ENCODE measurements at places on chromosomes 7 and 10.
A peak's percentile ranks its signal among the peaks of the same experiment; 100 is the strongest.

DNA sequence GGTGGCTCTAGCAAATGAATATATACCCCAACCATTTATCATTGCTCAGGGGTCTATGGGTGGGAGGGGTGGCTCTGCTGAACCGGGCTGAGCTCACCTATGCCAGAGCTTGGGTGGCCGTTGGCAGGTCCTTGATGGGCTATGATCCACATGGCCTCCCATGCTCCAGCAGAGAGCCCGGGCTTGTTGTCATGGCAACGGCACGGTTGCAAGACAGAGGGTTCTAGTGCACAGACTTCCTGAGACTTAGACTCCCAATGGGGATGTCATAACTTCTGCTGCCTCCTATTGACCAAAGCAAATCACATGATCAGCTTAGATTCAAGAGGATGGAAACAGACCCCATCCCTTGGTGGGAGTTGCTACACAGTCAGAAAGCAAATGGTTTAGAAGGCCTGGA lies 36.4 kb upstream of the CARD11 start:
- no peak for DNase-seq

DNA sequence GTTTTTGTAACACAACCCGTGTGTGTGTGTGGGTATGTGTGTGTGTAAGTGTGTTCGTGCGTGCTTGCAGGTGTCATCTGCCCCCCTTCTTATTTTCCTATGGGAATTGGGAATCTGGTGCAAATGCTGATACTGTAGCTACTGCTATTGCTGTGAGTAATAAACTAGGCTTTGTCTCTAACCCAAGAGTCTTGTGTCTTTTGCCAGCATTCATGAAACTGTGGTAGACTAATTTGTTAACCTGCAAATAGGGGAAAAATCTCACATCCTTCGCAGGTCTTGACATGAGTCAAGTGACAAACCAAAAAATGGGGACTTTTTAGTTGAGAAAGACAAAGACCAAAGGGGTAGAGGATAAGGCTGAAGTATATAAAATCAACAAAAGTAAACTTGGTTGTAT lies 57.9 kb upstream of the FAM133B start:
- no peak for DNase-seq

DNA sequence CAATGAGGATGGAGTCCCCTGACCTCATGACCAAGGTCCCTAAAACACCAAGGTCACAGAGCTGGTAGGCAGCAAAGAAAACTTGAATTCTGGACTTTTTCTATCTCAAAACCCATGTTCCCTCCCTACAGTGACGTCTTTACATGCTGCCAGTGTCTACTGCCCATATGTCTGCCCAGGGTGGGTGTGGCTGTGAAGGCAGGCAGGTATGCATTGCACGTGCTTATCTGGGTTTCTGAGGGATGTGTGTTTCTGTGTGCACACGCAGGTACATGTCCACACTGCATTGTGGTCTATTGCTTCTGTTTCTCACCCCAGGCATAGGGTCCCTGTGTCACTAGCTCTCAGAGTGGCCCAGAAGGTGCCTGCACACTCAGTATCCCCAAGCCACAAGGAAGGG lies 13.5 kb downstream of the ATP6V1F start:
- no peak for DNase-seq

GRCh38 chr10:56449770-56450169 lies 88.7 kb upstream of the ZWINT start:
- DNase-seq: peak; percentile 2
